Stimulated activated naive CD4-positive, alpha-beta T cell treated with Interleukin-2 at 50 U/mL for 16 hours (primary cell): ENCODE measurements at places on chromosomes 1 and 21.

- DNase-seq = no peak
These were observed 122.0 kb downstream of the GLIS1 start for GRCh38 chr1:53616927-53617326.

DNA sequence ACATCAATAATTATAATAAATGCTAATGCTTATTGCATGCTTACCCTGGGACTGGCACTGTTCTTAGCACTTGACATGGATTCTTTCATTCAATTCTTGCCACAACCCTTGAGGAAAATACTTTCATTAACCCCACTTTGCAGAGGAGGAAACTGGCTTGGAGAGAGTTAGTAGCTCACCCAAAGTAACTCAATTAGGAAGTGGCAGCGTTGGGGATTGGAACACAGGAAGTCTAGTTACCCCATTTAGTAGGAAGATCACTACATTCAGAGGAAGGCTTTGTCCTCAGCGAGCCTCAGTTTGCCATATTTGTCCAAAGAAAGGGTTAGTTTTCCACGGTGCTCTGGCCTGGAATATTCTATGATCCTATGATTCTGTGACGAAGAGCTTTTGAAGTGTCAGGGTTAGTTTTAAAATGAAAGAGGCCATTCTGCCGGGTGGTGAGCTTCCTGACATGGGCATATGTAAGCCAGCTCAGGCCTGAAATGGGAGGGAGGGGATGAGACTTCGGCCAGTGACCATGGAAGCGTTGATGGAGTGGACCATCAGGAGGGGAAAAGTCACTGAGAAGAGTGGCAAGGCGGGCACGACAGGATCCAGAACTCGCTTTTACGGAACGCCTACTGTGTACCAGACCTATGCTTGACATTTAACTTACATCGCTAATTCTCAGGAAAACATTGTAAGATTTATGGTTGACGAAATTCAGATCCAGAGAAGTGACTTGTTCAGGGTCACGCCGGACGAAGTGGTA, 28.2 kb upstream of the EPB41 start:
- DNase-seq = no peak

GRCh38 chr1:222889440-222889839, 74.6 kb downstream of the DISP1 start:
- DNase-seq = no peak

DNA sequence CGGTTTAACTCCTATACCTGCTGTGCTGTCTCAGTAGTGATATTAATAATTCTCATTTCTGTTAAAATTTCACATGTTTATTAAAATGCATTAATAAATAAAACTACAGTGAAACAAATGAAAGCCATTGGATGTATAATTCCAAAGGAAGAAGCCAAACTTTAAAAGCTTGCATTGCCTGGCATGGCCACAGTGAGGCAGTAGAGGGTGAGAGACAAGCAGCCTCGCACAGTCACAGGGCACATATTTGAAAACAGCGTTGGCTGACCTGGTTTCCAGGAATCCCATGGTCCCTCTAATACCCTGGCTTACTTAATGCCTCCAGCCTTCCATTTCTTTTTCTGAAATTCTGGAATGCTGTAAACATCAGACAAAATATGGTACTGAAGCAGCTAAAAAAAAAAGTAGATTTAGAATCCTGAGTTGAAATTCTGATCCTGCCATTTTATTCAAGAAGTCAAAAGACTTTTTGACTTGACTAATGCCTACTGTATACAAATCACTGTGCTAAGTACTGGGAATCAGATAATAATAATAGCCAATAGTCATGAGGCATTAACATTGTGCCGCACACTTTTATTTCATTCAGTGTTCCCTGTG, 6.7 kb upstream of the RNASEL start:
- DNase-seq = peak; percentile 56

DNA sequence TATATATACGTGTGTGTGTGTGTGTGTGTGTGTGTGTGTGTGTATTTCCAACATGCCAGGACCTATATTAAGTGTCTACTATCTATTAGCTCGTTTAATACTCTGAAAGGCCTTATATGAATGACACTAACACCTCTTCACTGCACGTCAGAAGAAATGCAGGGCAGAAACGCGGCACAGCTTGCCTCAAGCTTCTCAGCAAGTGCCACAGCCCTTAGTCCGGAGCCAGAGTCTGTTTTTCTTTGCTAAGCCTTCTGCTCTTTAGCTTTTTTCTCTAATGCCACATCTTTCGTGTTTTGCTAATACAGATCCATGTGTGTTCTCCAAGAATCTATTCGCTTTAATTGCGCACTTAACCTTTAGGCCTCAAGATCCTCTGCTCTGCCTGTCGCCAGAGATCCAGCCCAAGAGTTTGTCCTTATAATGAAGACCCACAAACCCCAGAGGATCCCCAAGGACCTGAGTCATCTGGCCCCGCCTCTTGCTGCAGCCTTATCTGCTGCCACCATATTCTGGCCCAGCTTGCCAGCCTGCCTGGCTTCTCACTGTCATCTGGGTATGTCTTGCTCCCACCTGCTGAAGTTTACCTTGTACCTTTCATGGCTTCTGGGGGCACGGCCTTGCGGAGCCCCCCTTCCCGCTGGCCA, 2.0 kb upstream of the TRIM58 start:
- DNase-seq = no peak

DNA sequence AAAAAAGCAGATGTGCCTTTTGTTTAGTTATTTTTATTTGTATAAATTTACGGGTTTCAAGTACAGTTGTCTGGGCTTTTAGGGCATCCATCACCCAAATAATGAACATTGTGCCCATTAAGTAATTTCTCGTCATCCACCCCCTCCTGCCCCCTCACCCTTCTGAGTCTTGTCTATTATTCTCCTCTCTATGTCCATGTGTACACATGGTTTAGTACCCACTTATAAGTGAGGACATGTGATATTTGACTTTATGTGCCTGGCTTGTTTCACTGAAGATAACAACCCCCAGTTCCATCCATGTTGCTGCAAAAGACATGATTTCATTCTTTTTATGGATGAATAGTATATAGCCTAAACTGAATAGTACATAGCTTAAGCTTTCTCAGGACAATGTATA, 189.2 kb downstream of the ZP4 start:
- no peak for DNase-seq

- DNase-seq = no peak
These were observed 42.5 kb downstream of the CNST start for GRCh38 chr1:246608616-246609376.

GRCh38 chr1:24931146-24931467, 1.0 kb upstream of the RUNX3 start:
- no peak for DNase-seq

DNA sequence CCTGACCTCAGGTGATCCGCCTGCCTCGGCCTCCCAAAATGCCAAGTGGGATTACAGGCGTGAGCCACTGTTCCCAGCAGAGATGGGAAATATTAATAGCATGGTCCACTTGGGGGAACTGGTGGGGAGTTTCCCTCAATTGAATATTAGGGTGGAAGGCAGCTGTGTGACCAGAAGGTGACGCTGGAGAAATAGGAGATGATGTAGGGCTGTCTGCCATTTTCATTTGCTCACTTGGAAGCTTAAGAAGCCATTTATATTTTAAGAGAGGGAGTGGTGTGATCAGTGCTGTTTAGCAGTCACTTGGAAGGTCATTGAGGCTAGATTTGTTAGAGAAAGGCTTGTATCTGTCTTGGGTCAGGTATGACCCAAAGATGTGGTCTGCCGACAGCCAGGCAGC, 19.9 kb downstream of the KDM4A start:
- no peak for DNase-seq

GRCh38 chr1:197422993-197423392, 154.9 kb downstream of the CRB1 start:
- no peak for DNase-seq

GRCh38 chr1:233010146-233010545, 59.7 kb downstream of the NTPCR start:
- no peak for DNase-seq

DNA sequence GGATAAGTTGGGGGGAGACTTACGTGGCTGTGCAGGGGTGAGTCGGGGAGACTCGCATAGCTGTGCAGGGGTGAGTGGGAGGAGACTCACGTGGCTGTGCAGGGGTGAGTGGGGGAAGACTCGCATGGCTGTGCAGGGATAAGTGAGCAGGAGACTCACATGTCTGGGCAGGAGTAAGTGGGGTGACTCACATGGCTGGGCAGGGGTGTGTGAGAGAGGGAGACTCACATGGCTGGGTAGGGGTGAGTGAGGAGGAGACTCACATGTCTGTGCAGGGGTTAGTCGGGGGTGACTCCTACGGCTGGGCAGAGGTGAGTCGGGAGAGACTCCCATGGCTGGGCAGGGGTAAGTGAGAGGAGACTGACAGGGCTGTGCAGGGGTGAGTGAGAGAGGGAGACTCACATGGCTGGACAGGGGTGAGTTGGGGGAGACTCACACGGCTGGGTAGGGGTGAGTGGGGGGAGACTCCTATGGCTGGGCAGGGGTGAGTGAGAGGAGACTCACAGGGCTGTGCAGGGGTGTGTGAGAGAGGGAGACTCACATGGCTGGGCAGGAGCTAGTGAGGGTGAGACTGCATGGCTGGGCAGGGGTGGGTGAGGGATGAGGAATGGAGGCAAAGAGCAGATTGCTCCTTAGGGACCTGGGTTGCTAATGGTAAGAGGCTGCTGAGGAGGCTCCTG, 56.0 kb upstream of the ABCG1 start:
- no peak for DNase-seq

- no peak for DNase-seq
These were observed 409.4 kb downstream of the VAV3 start for GRCh38 chr1:107555578-107555977.

DNA sequence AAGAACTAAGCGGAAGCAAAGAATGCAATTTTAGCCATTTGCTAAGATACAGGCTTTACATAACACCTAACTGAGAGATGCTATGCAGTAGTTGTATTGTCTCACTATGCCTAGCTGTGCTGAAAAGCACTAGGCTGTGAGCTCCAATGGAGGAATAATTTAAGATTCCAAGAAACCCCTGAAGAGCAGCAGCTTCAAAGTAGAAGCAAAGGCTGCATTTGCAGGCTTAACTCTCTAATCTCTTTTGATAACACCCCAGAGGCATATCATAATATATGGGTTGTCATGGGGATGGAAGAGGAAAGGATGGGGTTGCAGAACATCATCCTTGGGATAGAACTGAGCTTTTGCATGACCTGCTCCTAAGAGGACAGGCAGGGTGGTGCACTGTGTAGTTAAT, 102.0 kb downstream of the ERG start:
- DNase-seq = no peak

DNA sequence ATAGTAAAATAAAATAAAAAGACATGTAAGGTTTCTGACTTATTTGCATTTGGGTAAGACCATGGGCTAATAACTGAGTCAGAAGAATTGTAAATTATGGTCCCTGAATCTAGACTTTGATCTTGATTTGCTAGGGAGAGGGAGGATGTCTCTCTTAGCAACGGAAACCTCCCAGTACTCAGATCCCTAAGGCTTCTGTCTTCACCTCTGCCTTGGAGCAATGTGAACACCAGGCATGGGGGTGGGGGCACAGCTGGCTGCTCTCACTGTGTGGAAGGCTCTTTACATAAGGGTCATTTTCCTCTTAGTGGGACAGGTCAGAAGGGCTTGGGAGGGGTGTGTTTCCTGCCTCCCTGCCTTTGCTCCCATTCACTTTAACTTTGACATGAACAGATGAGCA, 17.0 kb upstream of the TMEM54 start:
- DNase-seq = no peak

GRCh38 chr1:197526736-197527371, 248.4 kb downstream of the DENND1B start:
- DNase-seq = no peak

- no peak for DNase-seq
These were observed 20.7 kb downstream of the ZNF695 start for GRCh38 chr1:246987083-246987690.

- DNase-seq = no peak
These were observed 73.7 kb downstream of the URB2 start for GRCh38 chr1:229699613-229700267.

GRCh38 chr1:64112281-64112680, 91.1 kb upstream of the UBE2U start:
- no peak for DNase-seq

GRCh38 chr1:59353453-59353852, 56.6 kb downstream of the FGGY start:
- DNase-seq = no peak

- DNase-seq = no peak
These were observed 20.2 kb upstream of the ST6GALNAC3 start for GRCh38 chr1:76054359-76054758.

DNA sequence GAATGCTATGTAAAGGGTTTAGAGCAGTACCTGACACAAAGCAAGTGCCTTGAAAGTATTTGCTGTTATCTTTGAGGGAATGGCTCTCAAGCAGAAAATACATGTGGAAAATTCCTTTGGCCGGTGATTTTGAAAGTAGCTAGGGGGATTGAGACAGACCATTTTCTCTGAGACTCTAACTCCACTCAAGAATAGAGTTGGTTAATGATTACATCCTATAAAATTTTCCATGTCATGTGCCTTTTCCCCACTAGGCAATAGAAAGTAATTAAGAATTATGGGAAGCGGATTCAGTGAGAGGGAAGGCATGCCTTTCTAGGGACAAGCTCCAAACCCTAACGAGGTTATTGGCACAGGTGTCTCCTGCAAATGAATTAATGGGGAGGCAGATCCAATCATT, 276.0 kb downstream of the GPATCH2 start:
- DNase-seq = no peak

GRCh38 chr1:229098903-229099578, 171.9 kb upstream of the RAB4A start:
- no peak for DNase-seq

DNA sequence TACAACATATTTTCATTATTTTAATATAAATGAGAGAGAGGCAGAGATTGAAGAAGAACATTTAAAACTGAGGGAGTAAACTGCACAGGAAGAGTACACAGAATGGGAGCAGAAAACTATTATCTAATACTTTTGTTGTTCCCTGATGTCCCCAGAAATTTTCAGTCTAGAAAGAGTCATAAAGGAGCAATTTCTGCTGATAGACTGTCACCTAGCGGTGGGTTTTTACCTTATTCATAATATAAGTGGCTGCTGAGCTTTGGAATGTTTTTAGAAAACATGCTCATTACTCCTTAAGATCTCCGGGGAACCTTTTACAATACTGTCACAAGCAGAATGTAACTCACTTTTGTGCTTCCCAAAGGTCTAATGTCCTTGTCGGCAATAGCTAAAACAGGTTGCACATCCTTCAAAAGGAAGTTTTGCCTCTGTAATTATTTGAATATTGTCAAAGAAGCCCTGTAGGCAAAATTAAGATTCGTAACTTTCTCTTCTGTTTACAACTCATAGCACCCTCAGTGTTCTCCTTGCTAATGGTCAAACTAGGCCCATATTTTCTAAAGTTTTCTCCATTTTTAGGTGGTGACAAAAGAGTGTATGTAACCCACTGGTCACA, 4.9 kb upstream of the NPL start:
- DNase-seq = no peak

DNA sequence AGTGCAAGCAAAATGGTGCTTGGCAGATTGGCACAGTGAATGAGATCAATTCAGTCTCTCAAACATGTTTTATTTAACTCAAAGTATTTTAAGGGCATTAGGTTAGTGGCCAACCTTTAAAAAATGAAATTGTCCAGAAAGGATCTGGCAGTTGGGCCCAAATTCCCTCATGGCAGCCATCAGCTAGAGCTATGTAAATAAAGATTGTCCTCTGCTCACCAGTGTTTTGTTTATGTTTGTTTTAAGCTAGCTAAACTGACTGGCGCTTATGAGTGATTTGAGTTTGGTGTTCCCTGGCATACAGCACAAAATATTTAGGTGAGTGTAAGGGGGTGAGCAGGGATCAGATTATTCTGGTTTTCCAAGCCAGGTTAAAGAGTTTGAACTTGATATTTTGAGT, 18.1 kb downstream of the HDAC1 start:
- no peak for DNase-seq
